ENCODE measurements at places on chromosomes 2 and 18. TPM values are rescaled to one million over a fixed set of nuclear protein-coding genes. Genes with fewer than 3 reads are reported as not detected.

- no peaks in the 10 kb centered on the region for H3K27me3 ChIP-seq
- H3K36me3 ChIP-seq: no peaks in the 10 kb centered on the region
- no peak overlapping the region for H3K27ac ChIP-seq
- H3K4me1 ChIP-seq: no peaks in the 10 kb centered on the region
- no peak for DNase-seq
These were observed 11.6 kb upstream of the HNMT start for GRCh38 chr2:137952586-137953129.

DNA sequence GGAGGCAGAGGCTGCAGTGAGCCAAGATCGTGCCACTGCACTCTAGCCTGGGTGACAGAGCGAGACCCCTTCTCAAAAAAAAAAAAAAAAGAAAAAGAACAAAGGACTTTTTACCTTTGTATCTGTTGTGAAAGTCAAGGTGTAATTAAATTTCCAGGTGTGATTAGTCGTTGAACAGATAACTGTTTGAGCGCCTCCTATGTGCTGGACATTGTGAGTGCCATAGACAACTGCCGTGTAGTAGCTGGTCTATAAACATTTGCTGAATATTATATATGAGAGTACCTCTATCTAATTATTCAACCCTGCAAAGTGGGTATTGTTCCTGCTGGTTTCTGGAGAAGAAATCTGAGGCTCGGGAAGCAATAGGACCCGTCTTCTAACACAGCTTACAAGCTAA is 71.8 kb downstream of the ASAP2 start:
- DNase-seq: no peak
- no peaks in the 10 kb centered on the region for H3K36me3 ChIP-seq
- H3K4me1 ChIP-seq: peaks cover 15% of the 10 kb centered on the region
- no peak overlapping the region for H3K27ac ChIP-seq
- H3K4me3 ChIP-seq: no peak overlapping the region

- no peak for DNase-seq
- no peaks in the 10 kb centered on the region for H3K27me3 ChIP-seq
- H3K36me3 ChIP-seq: no peaks in the 10 kb centered on the region
- H3K4me1 ChIP-seq: no peaks in the 10 kb centered on the region
These were observed 181.7 kb upstream of the SPRED2 start for GRCh38 chr2:65613968-65614555.

GRCh38 chr2:223203971-223204929 is 152.3 kb downstream of the KCNE4 start:
- no peak overlapping the region for H3K27ac ChIP-seq
- no peak for DNase-seq
- H3K4me1 ChIP-seq: no peaks in the 10 kb centered on the region
- no peak overlapping the region for H3K4me3 ChIP-seq
- no peaks in the 10 kb centered on the region for H3K27me3 ChIP-seq

Gene RFX8
- not detected for total RNA-seq

DNA sequence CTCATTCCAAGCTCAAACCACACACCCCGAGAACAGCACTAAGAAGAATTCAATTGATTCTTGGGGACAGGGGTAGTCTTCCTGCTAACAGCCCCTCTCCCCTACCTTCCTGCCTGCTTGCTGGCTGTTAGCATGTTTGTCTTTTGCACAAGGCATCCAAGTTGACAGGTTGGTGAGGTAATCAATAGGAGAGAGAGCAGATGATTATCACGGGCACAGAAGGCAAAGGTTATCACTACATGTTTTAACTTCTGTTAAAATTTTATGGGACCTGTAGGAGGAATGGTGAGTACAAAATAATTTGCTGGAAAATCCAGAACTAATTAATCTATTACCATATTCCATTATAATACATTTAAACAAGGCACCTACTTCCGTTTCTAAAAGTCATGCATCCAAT is 442.1 kb upstream of the TCF4 start:
- H3K4me3 ChIP-seq: no peak overlapping the region
- H3K36me3 ChIP-seq: no peaks in the 10 kb centered on the region
- no peak overlapping the region for H3K27ac ChIP-seq
- H3K4me1 ChIP-seq: no peaks in the 10 kb centered on the region
- no peak for DNase-seq
